ENCODE measurements at places on chromosomes 4 and X. TPM values are rescaled to one million over a fixed set of nuclear protein-coding genes. Genes with fewer than 3 reads are reported as not detected.

The PNMA6A gene
- total RNA-seq: 5.7 TPM

The GNRHR gene
- not detected for total RNA-seq

The TCEAL6 gene
- not detected for total RNA-seq

The SRPK3 gene
- total RNA-seq: under 0.01 TPM

The PRDM5 gene
- total RNA-seq: 7.6 TPM

The MND1 gene
- 18.6 TPM for total RNA-seq

The MTNR1A gene
- not detected for total RNA-seq

The GATA1 gene
- not detected for total RNA-seq

The GYG2 gene
- 97.0 TPM for total RNA-seq

All from melanocyte of skin (primary cell).